ENCODE measurements at places on chromosomes 5 and 9. TPM values are rescaled to one million over a fixed set of nuclear protein-coding genes. Genes with fewer than 3 reads are reported as not detected.
A peak's percentile ranks its signal among the peaks of the same experiment; 100 is the strongest.

DNA sequence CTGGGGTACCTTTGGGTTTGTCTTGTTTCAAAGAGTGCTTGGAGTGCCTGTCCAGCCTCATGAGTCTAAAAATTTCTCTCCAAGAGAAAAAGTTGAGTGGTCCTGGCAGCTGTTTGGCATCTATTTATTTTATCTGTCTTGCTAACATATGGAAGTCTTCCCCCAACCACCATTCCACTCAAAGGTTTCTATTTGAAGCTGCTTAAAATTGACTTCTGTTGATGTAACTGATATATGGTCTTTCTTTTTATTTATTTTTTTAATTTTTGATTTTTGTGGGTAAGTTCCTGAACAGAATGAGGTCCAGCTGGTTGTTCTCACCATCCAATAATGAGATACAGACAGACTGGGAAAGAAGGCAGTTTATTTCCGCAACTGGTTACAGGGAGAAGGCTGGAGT, 178.7 kb upstream of the SGCD start:
- no peak for DNase-seq

PPP3R2 gene
- not detected for total RNA-seq

- DNase-seq: no peak
These were observed 89.5 kb downstream of the EPB41L4A start for GRCh38 chr5:112329419-112330090.

DUSP1 gene
- total RNA-seq: 12.0 TPM

DNA sequence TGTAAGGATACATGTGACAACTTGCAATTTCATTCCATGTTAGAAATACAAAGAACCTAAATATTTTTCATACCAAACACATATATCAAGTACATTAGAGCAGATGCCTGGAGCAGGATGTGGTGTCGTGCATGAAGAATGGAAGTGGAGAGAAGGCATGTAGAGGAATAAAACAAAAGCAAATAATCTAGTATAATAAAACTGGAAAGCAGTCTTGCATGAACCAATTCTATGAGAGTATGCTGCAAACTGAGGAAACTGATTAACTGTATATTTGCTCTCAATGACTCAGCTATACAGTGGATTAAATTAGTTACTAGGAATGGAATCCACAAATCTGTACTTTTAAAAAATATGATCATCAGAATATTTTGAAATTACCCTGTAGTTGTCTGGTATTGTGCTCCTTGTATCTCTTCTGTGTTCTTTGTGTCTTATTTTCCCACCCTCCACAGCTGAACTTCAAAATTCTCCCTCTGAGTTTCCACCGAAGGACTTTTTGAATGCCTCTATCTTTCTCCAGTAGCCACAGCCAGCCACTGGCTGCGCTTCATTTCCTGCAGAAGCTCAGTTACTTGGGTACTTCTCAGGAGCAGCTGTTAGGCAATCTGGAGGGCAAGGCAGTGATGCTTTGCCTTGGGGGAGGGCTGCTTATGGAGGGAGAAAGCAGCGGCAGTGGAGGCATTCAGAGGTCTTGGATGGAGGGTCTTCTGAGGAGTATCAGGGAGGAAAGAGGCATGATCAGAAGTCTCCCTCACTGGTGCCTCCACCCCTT, 608.0 kb downstream of the BRINP1 start:
- DNase-seq: no peak

TPPP gene
- 0.10 TPM for total RNA-seq

DNA sequence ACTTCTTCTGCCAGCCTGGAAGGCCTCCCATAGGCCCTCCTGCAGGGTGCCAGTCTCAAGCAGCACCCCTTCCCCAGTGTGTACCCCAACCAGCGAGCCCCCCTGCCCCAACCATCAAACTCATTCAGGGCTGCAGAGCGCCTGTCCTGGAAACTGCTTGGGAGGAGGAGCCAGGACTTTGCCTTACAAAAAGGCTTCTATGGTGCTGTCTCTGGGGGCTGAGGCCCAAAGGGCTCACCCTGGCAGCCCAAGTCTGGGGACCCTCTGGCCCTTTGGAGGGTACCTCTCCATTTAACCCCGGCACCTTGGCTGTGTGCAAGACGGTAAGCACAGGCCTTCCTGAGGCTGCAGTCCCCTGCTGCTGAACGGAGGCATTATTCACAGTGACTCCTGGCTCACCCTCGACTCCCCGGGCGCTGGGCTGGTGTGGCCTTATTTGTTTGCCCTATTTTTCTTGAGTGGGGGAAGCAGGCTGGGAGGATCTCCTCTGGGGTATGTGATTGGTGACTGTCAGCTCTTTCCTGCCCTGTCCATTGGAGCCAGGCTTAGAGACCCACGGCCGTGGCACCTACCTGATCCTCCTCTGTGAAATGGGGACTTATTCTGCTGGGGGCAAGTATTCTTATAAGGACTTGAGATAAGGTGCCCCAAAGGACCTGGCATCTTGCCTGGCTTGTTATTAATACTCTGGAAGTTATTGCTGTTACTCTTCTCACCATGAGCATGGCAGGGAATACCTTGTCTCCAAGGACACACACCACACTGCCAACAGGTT, 5.8 kb downstream of the LMX1B start:
- no peak for DNase-seq

DNA sequence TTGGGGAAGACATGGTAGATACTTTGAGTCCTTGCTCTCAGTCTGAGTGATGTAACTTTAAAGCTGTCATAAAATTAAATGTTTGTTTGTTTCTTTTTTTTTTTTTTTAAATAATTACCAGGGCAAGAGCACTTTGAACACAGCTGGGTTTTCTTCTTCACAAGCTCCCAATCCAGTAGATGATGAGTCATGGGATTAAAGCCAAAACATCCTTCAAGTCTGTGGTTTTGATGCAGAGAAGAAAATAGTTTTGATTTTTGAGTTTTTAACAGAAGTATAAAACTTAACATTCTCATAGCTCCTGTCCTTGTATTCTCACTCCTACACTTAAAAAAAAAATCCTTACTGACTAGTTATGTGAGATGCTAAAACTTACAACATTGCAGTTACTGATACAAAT, 34.8 kb upstream of the IL31RA start:
- DNase-seq: no peak

GRCh38 chr5:155004138-155004744, 9.3 kb upstream of the KIF4B start:
- DNase-seq: peak; percentile 20

DNA sequence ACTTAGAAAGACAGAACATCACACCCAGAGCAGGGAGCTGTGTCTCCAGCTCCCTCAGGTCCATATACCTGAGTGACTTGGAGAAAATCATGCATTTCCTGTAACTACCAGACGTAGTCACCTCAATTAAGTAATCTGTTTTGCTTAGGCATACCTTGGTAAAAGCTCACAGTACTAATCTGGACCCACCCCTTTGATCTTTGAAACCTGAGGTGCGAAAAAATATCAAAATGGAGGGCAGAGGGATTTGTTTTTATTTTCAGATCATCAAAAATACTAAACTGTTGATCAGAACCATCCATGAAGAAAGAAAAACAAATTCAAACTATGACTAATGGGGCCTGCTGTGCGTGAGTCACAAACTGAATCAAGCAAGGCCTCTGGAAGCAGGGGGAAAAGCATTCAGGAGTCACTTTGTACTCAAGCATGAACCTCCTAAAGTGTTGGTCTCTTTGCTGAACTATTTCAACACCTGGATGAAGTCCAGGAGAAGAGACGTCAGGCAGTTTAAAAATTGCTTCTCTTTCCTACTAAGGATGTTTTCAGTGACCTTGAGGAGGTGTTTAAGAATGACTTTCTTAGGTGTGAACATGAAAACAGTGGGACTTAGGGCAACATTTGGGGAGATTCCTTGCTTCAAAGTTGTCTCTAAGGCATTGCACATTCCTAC, 76.3 kb downstream of the MUSK start:
- no peak for DNase-seq

DNA sequence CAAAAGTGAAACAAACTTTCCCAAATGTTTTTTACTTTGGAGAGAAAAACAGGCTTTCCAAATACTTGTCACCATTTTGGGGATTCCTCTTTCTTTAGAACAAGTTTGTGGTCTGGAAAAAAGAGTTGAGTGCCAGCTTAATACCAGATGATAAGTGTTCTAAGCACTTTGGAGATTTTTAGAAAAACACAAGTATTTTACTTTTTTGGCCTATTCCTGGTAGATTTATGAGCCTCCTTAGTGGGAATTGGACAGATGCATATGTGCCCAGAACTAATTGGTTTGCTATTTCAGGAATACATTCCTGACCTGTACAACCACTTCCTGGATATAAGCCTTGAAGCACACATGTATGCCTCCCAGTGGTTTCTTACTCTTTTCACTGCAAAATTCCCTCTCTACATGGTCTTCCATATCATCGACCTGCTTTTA, 40.5 kb downstream of the GPR21 start:
- DNase-seq: no peak

GAS1 gene
- 0.14 TPM for total RNA-seq

DNA sequence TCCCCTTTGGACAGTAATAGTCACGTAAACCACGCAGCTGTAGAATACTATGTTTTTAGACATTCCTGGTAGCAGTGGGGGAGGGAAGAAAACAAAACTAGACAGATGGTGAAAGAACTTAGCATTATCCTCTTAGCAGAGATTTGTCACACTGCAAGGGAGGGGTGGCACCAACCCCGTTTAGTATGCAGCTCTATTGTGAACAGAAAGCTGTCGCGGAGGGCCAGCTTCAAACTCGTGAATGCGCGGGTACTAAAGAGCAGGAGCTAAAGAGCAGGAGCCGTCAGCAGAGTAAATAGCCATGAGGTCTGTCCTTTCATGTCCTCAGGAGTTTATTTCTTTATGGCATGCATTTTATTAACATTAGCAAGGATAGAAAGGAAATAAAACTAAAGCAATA, 141.9 kb upstream of the SLC12A2 start:
- no peak for DNase-seq

DOK3 gene
- total RNA-seq: 1.8 TPM

- DNase-seq: no peak
These were observed 8.6 kb upstream of the TBCA start for GRCh38 chr5:77784735-77785134.

DNA sequence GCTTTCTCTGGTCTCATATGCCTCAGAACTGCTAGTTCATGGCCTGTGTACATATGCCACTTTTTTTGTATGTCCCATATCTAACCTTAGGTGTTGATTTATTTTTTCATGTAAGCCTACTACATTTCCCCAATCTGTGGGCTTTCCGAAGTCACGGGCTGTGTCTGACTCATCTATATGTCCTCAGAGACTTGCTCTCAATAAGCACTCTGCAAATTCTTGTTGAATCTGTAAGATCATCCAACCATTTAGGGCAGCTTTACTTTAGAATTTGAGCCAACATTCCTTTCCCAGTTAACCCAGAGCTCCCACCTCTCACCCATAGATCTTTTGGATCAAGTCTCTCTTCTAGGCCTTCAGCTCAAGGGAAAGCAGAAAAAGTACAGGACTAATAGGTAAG, 263.4 kb downstream of the SEC61B start:
- DNase-seq: no peak
